ENCODE measurements at places on chromosomes 12 and 14.

DNA sequence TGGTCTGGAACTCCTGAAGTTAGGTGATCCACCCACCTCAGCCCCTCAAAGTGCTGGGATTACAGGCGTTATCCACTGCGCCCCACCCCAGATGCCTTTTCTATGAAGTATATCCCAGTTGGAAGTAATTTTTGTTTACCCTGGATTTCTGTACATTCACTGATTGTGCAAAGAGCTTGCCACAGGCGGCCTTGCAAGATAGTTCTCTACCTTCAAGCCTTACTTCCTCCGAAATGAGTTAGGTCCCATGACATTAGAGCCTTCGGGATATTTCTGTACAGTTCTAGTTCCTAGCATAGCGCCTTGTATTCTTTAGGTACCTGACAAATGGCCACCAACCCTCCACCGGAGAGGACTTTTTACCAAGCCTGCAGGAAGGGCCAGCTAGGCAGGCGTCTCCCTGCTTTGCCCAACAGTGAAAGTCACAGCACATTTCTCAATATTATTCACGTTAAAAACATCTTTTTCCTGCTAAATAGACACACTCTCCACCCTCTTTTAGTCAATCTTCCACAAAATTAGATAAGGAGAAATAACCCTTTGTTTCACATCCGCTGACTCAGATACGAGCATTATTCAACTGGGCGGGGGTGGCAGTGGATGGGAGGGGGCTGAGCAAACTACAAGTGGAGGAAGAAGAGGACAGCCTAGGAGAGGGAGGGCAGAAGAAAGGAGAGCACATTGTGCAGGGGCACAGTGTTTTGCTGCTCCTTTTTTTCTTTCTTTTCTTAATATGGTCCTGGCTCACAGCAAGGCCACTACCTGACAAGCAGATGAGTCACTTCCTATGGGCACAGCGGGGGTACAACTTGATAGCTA lies 40.0 kb upstream of the CAPRIN2 start:
- no peak for DNase-seq

DNA sequence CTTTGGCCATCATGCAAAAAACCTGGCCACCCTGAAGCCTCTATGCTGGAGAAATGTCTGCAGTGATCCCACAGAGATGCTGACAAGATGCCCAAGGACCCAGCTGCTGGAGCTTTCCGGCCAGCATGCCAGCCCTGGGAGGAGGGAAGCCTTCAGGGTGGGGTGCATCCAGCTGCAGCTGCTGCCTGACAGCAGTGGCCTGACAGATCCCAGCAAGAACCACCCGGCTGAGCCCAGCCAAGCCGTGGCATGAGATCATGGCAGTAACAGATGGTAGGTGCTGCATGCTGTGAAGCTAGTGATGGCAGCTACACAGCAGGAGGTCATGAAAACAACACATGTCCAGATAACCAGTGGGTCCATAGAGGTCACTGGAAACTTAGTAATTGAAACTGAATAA lies 13.8 kb downstream of the CLBA1 start:
- no peak for DNase-seq

GRCh38 chr12:4978737-4979136 lies 64.9 kb upstream of the KCNA5 start:
- no peak for DNase-seq

- no peak for DNase-seq
Measured at GRCh38 chr12:728781-729180, 23.6 kb upstream of the WNK1 start.

DNA sequence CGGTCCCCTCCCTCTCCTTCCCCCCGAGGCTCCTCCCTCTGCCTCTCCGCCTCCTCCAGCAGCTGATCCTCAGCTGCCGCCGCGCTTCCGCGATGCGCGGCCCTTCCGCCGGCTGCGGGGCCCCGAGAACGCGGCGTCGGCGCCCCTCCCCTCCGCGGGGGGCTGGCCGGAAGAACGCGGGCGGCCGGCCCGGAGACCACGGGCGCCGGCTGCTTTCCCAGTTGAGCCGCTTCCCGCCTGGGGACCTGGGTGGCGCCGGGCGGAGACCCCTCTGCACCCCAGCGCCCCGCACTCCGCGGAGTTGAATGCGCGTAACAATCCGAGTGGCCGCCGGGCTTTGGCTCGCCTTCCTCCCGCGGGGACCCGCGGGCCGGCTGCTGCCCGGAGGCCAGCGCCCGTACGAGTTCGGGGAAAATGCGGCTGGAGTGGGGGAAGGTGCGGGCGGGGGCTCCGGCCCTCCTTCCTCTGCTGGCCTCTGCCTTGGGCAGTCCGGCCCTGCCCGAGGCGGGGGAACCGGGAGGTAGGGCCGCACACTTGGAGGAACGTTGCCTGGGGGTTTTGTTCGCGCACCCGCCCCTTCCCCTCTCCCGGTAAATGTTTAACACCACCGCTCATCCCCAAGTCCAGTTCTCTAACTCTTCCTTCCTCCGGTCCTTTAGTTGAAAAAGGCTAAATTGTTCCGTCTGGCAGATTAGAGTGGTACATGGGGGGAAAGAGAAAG lies 393 bp upstream of the DCAF5 start:
- DNase-seq: no peak

DNA sequence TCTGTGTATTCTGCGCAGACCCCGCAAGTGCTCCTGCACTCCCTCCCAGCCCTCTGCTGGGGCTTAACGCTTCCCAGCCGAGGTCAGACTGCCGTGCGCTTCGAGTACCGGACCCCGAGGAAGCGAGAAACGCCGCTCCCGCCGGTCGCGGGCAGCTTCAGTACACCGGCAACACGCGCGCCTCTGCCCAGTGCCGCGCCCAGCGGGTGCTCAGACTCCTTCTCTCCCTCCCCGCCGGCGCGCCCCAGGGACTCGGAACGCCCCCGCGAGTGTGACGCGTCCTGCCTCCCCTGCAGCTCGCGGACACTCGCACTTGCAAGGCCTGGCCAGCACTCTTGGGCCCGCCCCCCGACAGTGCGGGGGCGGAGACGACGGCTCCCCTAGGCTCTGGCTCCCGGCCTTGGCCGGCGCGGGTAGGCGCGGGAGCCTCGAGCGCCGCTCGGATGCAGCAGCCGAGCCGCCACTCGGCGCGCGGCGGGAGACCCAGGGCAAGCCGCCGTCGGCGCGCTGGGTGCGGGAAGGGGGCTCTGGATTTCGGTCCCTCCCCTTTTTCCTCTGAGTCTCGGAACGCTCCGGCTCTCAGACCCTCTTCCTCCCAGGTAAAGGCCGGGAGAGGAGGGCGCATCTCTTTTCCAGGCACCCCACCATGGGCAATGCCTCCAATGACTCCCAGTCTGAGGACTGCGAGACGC lies at the start of gene PTGER2:
Gene PTGER2, plus strand, starts transcription at position 410 of the 692 bp plus-strand sequence. Its CDS starts 237 bp downstream, at position 647.
- DNase-seq: peak; percentile 79

DNA sequence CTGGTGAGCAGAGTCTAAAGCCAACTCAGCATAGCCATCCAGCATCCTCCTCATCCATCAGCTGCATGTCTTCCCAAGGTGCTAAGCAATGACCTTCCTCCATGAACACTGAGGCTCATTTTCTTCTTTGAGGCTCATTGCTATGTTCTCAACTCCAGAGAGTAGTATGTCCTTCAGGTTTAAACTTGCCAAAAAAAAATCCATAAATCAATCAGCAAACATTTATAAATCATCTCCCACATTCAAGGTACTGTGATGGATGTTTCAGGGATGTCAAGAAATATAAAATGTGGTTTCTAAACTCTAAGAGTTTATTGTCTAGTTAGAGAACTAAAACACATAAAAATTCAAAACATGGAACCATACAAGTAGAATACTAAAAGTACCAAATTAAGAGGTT lies 29.8 kb upstream of the MDM1 start:
- DNase-seq: no peak

DNA sequence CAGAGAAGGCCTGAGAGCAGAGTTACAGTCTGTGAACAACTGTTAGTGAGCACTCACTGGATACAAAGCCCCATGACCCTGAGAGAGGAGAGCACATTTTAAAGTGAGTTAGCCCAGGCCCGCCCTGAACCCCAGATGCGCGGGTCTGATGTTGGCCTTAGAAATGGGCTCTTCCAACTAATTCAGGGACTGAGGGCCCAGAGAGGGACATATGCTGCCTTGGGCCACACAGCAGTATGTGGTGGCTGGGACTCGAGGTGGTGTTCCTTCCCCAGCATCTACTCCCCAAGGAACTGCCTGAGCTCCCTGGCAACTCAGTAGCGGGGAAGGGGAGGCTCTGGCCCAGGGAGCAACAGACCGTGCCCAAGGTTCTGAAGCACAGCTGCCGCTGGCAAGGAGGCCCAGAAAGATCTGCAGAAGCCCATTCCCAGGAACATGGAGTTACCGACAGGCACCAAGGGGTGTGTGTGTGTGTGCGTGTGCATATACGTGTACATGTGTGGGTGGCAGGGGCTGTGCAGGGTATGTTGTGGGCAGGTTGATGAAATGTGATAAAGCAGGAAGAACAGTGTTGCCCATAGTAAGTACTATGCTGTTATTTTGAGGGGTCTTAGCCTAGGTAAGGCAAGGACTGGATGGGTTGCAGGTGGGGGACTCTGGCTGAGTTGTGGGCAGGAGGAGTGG lies 40.5 kb downstream of the KRT80 start:
- no peak for DNase-seq

GRCh38 chr14:23168246-23168645 lies 15.2 kb downstream of the SLC7A8 start:
- no peak for DNase-seq

GRCh38 chr12:4145990-4146859 lies 127.3 kb upstream of the CCND2 start:
- DNase-seq: peak; percentile 80

GRCh38 chr14:96808619-96809406 lies 11.6 kb downstream of the VRK1 start:
- no peak for DNase-seq

DNA sequence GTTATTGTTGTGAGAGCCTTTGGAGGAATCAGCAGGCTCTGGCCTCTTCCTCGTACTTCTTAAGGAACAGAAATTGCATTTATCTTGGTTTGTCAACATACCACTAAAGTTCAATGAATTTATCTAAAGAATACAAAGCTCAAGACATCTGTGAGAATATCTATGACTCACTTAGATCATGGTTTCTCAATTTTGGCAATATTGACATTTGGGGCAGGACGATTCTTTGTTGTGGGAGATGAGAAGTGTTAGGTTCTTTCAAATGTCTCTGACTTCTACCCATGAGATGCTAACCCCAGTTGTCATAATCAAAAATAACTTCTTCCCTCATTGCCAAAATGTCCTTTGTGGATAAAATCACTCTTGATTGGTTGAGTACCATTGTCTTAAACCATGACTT lies 1190.3 kb downstream of the GALC start:
- no peak for DNase-seq

DNA sequence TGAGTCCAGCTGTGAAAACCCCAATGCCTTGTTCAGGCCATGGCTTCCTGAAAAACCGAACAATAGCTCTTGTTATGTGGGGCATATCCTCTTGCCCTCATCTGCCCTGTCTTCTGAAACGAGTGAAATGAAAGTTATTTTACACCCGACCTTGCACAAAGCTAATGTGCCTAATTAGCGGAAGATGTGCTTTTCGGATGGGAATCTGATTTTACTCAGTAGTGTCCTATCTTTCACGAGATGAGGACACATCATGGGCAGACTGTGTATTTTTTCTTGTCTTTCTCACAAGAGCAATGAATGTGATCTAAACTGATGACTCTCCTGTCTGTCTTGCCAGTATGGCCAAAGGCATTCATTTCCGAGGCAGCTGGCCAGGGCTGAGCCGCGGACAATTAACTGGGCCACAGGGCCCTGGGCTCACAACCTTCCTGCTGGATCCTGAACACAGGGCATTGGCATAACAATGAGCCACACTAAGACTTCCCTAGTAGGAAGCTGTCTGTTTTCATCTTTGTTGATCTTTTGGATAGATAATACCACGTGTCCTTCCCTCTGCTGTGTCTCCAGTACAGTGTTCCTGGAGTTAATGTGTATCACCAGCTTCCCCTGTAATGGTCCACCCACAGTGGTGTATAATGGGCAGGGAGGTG lies 86.0 kb upstream of the HIF1A start:
- DNase-seq: no peak

- no peak for DNase-seq
Measured at GRCh38 chr12:28583701-28584261, 393.5 kb downstream of the CCDC91 start.

GRCh38 chr14:34983148-34983760 lies 462 bp downstream of the SRP54 start:
- DNase-seq: no peak

DNA sequence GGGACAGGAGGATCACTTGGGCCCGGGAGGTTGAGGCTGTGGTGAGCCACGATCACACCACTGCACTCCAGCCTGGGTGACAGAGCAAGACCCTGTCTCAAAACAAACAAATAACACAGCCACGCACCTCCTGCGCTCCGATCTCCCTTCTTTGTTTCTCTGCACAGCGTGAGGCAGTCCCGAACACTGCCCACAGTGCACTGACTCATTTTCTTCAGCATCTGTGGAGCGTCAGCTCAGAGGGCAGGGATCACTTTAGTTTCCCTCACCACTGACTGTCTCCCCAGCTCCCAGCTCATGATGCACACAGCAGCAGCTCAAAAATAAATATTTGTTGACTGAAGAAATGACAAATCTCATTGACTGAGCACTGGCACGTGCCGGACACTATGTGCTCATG lies 883 bp upstream of the MYL2 start:
- DNase-seq: no peak

GRCh38 chr14:34014936-34015335 lies 64.1 kb upstream of the EGLN3 start:
- no peak for DNase-seq

DNA sequence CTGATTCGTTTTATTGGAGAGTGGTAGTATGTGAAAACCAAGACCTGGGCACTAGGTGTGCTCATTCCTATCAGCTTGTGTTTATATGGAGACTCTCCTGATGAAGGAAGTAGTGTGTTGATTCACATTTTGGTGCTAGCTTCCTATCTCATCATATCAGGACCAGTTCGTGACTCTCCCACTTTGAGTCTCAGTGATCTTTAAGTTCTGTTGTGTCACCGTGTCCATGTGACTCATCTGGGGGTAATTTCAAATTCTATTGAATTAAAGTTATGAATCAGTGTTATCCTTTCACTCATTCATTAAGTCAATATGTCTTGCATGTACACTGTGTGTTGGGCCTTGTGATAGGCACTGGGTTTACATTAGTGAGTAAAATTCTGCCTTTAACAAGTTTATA lies 180.2 kb downstream of the CACNA1C start:
- DNase-seq: no peak

GRCh38 chr12:111773801-111774551 lies 7.2 kb downstream of the ALDH2 start:
- no peak for DNase-seq

GRCh38 chr14:75720116-75720515 lies 59.1 kb downstream of the TTLL5 start:
- DNase-seq: no peak

GRCh38 chr12:132014915-132015280 lies 65.2 kb downstream of the EP400 start:
- no peak for DNase-seq

DNA sequence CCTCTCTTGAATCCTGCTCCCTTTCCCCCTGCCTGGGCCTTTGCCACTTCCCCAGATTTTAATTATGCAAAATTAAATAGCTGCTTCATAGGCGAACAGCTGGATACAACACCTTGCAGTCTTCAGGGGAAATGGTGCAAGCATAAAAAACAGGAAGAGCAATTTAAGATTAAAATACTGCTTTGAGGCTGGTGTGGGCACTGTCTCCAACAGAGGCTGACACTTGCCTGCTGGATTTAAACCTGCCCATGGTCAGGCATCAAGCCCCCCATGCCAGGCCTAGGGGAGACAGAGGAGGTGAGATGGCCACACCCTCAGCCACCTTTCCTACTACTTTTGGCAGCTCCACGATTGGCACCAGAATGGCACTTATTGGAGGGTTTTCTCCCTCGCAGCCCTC lies 110.1 kb upstream of the DIO3 start:
- no peak for DNase-seq

All from stimulated activated CD4-positive, alpha-beta T cell treated with anti-CD3 and anti-CD28 coated beads, Interleukin-4, amount 100 ng/mL, for 24 hours (primary cell).